Stomach (tissue), 19 donors: ENCODE measurements at places on chromosomes 13 and 19. TPM values are rescaled to one million over a fixed set of nuclear protein-coding genes. Genes with fewer than 3 reads are reported as not detected.

The ZNF805 gene
- total RNA-seq = 37.6 TPM

The PAN3 gene
- 68.1 TPM for total RNA-seq

The PLIN4 gene
- 9.4 TPM for total RNA-seq

The IGFL1 gene
- total RNA-seq = not detected

The KCNN1 gene
- not detected for total RNA-seq

The CLEC17A gene
- total RNA-seq = not detected

The WDR87 gene
- not detected for total RNA-seq

The HS6ST3 gene
- not detected for total RNA-seq

The LILRB1 gene
- 50.8 TPM for total RNA-seq

The DHRS12 gene
- total RNA-seq = 12.5 TPM

The CGB7 gene
- not detected for total RNA-seq

The RNF113B gene
- not detected for total RNA-seq

The ATP4B gene
- 347 TPM for total RNA-seq

The CEACAM7 gene
- total RNA-seq = not detected

The NKG7 gene
- total RNA-seq = not detected

The SIGLEC11 gene
- 0.29 TPM for total RNA-seq

The IGFL2 gene
- not detected for total RNA-seq

The TYK2 gene
- total RNA-seq = 45.2 TPM

The C1QTNF9 gene
- total RNA-seq = 2.3 TPM

The NDUFA11 gene
- total RNA-seq = 106 TPM

The C5AR2 gene
- total RNA-seq = 0.87 TPM

The MAP4K1 gene
- total RNA-seq = not detected

The ZNF439 gene
- total RNA-seq = 16.8 TPM

The APLP1 gene
- 15.6 TPM for total RNA-seq

The NXNL1 gene
- not detected for total RNA-seq

The GMIP gene
- 47.1 TPM for total RNA-seq

The PDE4A gene
- 4.2 TPM for total RNA-seq

The CD70 gene
- not detected for total RNA-seq

The HIPK4 gene
- not detected for total RNA-seq

The COL5A3 gene
- total RNA-seq = 0.58 TPM

The PRR36 gene
- total RNA-seq = not detected

The LMTK3 gene
- 0.45 TPM for total RNA-seq

The HSH2D gene
- 24.5 TPM for total RNA-seq
